ENCODE measurements at places on chromosomes 6 and 20.
A peak's percentile ranks its signal among the peaks of the same experiment; 100 is the strongest.

DNA sequence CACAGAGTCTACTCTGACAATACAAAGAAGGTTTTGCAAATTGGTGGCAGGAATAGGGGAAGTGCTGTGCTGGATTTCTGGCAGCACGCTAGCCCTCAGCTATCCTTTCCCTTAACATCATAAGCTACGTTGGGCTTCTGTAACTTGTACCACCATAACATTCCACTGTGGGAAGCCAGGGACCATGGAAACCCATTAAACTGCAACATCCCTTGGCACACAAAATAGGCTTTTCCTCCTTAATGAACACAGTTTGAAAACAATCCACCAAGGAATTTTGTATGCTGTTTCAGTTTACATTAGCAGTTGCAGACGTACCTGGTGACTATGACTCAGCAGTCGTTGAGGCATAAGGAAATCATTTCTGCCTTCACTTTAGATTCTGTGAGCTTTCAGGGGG lies 203.9 kb upstream of the RAB32 start:
- no peak for DNase-seq

DNA sequence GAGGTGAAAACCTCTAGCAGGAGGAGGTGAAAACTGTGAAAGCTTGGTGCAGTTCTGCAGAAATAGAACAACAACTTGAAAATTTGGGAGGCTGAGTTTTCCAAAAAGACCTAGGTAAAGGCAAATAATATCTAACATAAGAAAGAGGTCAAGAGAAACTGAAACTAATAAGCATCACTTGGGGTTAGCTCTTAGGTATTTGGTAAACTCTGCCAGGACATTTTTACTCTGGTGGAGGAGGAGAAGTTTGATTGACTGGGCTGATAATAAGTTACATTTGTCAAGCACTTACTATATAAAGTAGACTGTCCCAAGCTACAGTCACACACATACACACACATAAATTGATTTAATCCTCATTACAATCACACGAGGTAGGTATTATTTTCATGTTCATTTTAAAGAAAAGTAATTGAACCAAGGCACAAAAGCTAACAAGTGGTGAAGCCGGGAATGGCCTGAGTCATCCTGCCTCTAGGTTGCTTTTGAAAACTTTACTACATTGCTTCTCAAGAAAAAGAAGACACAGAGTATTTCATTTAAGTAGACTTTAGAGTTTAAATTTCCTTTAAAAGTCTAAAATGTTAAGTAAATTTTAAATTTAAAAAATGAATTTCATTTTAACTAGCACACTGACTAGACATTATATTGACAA lies 275.5 kb downstream of the PTPRK start:
- DNase-seq: no peak

DNA sequence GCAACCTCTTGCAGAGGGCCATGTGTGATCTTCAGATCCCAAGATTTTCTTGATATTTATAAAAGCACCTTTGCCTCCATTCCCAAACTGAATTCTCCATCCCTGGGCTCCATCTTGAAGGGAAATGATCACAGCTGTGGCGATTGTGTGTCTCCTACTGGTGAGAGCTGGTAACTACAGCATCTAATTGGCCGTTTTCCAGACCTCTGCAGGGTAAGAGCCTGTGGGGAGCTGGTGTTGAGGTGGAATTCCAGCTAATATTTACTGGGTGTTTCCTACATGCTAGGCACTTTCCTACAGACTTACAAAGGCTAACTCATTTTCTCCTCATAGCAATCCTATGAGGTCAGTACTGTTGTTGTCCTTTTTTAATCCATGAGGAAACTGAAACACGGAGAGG lies 59.2 kb upstream of the FNDC1 start:
- DNase-seq: no peak

DNA sequence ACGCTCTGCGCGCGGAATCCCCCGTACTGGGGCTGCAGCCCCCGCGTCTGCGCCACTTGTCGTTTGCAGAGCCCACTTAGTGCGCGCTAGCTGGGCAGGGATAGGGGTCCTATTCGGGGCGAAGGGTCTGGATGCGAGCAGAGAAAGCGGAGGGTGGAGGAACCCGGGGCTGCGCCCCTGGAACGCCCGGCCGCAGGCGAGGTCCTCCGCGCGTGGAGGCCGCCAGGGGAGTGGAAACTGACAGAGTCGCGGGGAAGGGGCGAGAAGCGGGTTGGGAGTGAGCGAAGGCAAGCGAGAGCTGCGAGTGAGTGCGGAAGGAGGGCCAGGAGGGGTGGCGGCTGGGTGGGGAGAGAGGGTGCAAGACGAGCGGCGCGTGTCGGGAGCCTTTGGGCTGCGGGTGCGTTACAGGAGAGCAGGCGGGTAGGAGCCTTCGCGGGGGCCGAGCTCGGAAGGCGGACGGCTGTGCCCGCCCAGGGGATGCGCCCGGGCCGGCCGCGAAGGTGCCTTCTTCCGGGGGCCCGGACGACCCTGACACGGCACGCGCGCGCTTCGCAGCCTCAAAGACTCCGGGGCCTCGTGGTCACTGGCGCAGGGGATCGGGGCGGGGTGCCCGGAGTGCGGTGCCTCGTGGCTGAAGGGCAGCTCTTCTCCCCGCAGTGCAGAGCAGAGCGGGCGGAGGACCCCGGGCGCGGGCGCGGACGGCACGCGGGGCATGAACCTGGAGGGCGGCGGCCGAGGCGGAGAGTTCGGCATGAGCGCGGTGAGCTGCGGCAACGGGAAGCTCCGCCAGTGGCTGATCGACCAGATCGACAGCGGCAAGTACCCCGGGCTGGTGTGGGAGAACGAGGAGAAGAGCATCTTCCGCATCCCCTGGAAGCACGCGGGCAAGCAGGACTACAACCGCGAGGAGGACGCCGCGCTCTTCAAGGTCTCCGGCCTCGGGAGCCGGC lies 1.2 kb downstream of the IRF4 start:
- DNase-seq: no peak

DNA sequence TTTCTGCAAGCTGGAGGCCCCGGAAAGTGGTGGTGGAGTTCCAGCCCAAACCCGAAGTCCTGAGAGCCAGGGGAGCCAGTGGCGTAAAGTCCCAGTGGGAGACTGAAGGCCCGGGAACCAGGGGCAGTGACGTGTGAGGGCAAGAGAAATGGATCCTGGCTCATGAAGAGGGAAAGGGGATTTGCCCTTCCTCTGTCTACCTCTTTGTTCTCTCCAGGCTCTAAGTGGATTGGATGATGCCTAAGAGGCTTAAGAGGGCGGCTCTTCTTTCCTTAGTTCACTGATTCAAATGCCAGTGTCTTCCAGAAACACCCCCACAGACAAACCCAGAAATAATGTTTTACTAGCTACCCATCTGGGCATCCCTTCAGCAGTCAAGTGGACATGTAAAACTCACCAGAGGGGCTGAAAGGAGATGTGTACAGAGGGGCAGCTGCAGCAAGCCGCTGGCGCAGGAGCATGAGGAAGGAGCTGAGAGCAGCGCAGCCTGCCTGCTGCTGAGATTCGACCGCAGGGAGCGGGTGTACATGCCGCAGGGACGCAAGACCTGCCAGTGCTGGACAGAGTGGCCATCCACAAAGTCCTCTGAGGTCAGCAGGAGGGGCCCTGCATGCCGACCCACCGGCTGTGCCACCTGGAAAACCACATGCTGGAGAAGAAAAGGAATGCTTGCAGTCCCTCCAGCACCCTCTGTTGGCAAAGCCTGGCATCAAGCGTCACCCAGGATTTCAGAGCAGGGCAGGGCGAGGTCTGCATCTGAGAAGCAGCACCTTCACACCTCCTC lies 29.5 kb downstream of the CDYL start:
- no peak for DNase-seq

- DNase-seq: no peak
Observed at GRCh38 chr6:46352541-46353268, 138.5 kb downstream of the RCAN2 start.

DNA sequence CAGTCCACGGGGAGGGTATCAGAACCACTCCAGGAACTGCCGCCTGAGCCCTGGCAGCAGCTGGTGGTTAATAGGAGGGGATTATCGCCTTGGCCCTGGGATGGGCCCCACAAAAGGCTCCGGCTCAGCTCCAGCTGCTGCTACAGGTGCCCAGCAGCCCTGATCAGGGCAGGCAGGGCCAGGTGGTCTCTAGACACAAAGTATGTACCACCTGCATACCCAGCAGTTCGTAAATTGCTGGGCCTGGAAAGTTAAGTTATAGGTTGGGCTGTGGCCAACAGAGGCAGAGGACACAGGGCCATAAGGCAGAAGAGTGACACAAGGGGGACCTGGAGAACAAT lies 35.1 kb downstream of the RRBP1 start:
- DNase-seq: no peak

- peak; percentile 22 for DNase-seq
Observed at GRCh38 chr6:15148356-15148946, 97.4 kb upstream of the JARID2 start.

DNA sequence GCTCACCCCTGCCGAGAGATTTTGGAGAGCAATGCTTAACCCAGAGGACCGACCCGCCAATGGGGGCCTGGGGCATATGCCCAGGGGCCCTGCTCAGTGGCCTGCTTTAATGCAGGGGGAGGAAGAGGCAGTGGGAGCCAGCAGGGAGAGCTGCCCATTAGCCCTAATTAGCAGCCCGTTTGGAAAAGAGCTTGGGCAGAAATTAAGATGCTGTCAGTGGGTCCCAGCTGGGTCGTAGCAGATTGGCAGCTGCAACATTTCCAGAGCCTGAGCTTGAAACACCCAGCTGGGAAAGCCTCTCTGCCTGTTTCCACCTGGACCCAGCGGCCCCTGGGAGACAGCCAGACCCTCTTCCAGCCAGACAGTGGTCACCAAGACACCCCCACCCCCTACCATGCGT lies 39.5 kb downstream of the CD40 start:
- no peak for DNase-seq

- DNase-seq: peak; percentile 49
Observed at GRCh38 chr6:45421709-45422502, 44.2 kb upstream of the SUPT3H start.

- no peak for DNase-seq
Observed at GRCh38 chr6:11754625-11755271, 23.9 kb downstream of the ADTRP start.

- no peak for DNase-seq
Observed at GRCh38 chr6:161418463-161418945, 144.6 kb upstream of the AGPAT4 start.

DNA sequence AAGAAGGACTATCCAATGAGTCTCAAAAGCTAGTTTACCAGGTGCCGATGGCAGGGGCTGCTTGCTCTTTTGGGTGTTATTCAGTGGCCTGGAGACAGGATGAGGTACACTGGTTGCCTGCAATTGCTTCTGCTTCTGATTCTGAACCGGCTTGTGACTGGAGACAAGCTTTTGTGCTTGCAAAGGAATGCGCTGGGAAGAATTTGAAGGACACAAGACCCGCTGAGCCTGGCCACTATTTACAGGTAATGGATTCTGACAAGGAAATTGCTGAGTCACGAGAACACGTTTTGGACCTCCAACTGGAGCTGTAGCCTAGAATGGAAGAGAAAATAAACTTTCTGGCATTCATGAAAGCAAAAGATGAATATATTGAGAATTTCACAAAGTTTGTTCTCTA lies 5.8 kb downstream of the AURKA start:
- DNase-seq: no peak

DNA sequence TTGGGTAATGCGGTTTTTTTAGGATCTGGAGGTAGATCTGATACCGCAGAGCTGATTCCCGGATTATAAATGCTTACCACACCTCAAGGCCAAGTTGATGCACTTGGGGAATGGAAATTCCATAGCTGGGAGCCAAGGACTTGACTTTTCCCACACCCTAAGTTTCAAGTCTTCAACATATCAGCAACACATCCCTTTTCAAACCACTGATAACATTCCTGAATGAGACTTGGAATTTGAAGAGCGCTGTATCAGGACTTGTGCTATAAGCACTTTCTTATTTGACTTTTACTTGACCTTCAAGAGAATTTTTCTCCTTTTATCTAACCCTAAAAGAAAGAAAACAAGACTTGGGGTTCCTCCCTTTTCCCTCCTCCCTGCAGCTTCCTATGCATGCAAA lies 90.6 kb upstream of the NAA20 start:
- no peak for DNase-seq

DNA sequence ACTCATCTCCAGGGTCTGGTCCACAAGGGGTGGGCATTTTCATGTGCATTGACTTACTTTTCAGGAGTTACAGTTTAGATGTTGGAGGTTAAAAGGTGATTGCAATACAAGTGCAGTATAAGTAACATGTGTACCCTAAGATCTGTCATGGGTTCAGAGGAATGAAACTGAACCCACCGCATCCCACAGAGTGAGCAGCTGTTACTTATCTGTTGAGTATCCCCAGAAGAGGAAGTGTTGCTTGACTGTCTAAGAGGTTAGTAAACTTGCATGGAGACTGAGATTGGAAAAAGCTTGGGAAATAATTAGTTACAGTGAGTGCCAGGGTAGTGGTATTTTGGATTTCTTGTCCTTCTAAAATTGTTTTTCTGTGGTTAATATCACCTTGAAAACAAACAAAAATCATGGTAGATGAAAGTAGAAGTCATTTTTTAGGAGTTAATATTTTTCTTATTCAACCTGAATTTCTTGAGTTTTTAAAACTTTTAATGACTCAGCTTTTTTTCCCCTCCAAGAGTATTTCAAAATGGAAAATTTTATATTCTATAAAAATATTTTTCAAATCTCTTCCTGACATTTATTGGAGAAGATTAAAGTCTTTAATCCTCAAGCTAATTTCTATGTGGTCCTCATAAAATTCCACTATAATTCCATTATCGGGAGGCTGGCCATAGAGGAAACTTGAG lies 306.1 kb downstream of the ZNF217 start:
- no peak for DNase-seq

DNA sequence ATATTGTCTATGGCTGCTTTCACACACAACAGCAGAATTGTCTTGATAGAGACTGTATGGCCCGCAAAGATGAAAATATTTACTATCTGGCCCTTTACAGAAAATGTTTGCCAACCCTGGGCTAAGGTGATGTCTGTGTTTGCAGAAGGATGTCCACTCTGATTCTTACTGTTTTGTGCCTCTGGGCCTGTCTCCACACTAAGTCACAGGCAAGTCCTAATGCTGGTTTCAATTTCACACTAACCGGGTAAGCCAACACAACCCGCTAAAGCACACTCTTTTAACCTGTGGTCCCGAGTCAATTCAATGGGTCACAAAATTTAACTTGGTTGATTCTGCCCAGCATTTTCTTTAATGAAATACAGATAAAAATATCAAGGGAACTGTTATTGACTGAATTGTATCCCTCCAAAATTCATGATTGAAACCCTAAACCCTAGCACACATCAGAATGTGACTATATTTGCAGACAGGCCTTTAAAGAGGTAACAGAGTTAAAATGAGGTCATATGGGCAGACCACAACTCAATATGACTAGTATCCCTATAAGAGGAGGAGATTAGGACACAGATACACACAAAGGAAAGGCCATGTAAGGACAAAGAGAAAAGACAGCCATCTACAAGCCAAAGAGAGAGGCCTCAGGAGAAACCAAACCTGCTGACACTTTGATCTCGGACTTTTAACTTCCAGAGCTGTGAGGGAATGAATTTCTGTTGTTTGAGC lies 78.4 kb downstream of the FYN start:
- no peak for DNase-seq

GRCh38 chr6:144064402-144065212 lies 30.8 kb downstream of the SF3B5 start:
- no peak for DNase-seq

- DNase-seq: no peak
Observed at GRCh38 chr6:41298785-41299502, 12.5 kb upstream of the TREM1 start.

GRCh38 chr20:2314759-2315439 lies 19.1 kb downstream of the TGM3 start:
- no peak for DNase-seq

Measured in C1 segment of cervical spinal cord (tissue), 14 donors.